Skeletal muscle tissue (tissue), 5 donors: ENCODE measurements at places on chromosomes 1 and 21. TPM values are rescaled to one million over a fixed set of nuclear protein-coding genes. Genes with fewer than 3 reads are reported as not detected.

Gene NPPB
- total RNA-seq: 1.0 TPM

Gene HES2
- not detected for total RNA-seq

Gene KRTAP11-1
- total RNA-seq: not detected

Gene IL22RA1
- not detected for total RNA-seq

Gene CD5L
- total RNA-seq: not detected

Gene NKAIN1
- total RNA-seq: not detected

Gene RGSL1
- not detected for total RNA-seq

Gene GJC2
- 1.6 TPM for total RNA-seq

Gene NBPF4
- not detected for total RNA-seq

Gene JAM2
- total RNA-seq: 18.8 TPM

Gene OR10Z1
- total RNA-seq: not detected

Gene CFHR3
- total RNA-seq: 1.0 TPM

Gene FMOD
- 58.5 TPM for total RNA-seq

Gene SLC16A4
- total RNA-seq: 12.5 TPM

Gene ARL8A
- 12.5 TPM for total RNA-seq

Gene COA7
- total RNA-seq: 12.0 TPM

Gene BCL2L15
- total RNA-seq: under 0.01 TPM

Gene LCE1F
- not detected for total RNA-seq

Gene CACNA1S
- 43.3 TPM for total RNA-seq

Gene AGT
- total RNA-seq: 10.4 TPM
